ENCODE measurements at places on chromosomes 6 and 20. TPM values are rescaled to one million over a fixed set of nuclear protein-coding genes. Genes with fewer than 3 reads are reported as not detected.

Gene CYP39A1
- 1.6 TPM for total RNA-seq

GRCh38 chr6:38976051-38976450, 72.5 kb upstream of the GLP1R start:
- H3K4me1 ChIP-seq = no peaks in the 10 kb centered on the region
- no peak overlapping the region for H3K27ac ChIP-seq
- H3K27me3 ChIP-seq = peaks cover 51% of the 10 kb centered on the region
- H3K4me3 ChIP-seq = no peak overlapping the region
- DNase-seq = no peak

GRCh38 chr6:138292482-138292881, 74.2 kb upstream of the PBOV1 start:
- no peaks in the 10 kb centered on the region for H3K36me3 ChIP-seq
- no peak overlapping the region for H3K4me3 ChIP-seq
- DNase-seq = no peak
- H3K4me1 ChIP-seq = no peaks in the 10 kb centered on the region

- H3K27ac ChIP-seq = no peak overlapping the region
- no peaks in the 10 kb centered on the region for H3K36me3 ChIP-seq
- no peak for DNase-seq
- peaks cover 1% of the 10 kb centered on the region for H3K4me1 ChIP-seq
- H3K4me3 ChIP-seq = no peak overlapping the region
- H3K27me3 ChIP-seq = no peaks in the 10 kb centered on the region
Observed at GRCh38 chr6:140276133-140276532, 901.7 kb upstream of the CITED2 start.

Gene KIAA1755
- 3.8 TPM for total RNA-seq

Gene SLC17A1
- not detected for total RNA-seq

- H3K4me3 ChIP-seq = no peak overlapping the region
- no peaks in the 10 kb centered on the region for H3K27me3 ChIP-seq
- no peaks in the 10 kb centered on the region for H3K4me1 ChIP-seq
Observed at GRCh38 chr6:74927299-74927698, 278.6 kb downstream of the COL12A1 start.

GRCh38 chr6:84920021-84920420, 155.6 kb upstream of the TBX18 start:
- H3K4me3 ChIP-seq = no peak overlapping the region
- DNase-seq = no peak
- no peak overlapping the region for H3K27ac ChIP-seq

DNA sequence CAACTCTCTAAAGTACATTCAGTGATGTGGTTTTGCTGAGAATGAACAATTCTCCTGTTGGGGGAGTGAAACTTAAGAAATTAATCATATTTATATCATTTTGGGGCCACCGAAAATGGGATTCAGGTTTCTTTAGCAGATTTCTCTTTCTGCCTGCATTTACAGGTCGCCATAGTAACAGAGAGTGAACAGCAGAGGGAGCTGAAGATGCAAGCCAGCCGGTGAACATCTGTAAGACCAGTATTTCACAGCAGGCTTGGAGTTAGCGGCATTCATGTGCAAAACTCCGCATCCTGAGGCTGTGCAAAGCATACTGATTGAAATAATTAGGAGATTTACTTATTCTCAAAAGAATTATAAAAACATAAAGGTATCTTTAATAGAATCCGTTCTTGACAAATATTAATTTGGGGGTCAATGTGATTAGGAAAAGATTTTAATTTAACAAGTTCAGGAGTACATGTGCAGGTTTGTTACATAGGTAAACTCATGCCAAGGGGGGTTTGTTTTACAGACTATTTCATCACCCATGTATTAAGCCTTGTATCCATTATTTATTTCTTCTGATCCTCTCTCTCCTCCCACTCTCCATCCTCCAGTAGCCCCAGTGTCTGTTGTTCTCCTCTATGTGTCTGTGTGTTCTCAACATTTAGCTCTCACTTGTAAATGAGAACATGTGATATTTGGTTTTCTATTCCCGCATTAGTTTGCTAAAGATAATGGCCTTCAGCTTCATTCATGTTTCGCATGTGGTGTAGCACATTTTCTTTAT, 17.8 kb upstream of the HSF2 start:
- peak; percentile 49 for DNase-seq
- no peak overlapping the region for H3K27ac ChIP-seq
- H3K4me3 ChIP-seq = no peak overlapping the region
- H3K27me3 ChIP-seq = no peaks in the 10 kb centered on the region
- no peaks in the 10 kb centered on the region for H3K36me3 ChIP-seq

- H3K4me1 ChIP-seq = no peaks in the 10 kb centered on the region
- no peak for DNase-seq
- peaks cover 4% of the 10 kb centered on the region for H3K27me3 ChIP-seq
- no peaks in the 10 kb centered on the region for H3K36me3 ChIP-seq
Observed at GRCh38 chr20:61932199-61932592, 133.5 kb downstream of the TAF4 start.

Gene CRYBG1
- 64.3 TPM for total RNA-seq

- H3K4me1 ChIP-seq = no peaks in the 10 kb centered on the region
- H3K4me3 ChIP-seq = no peak overlapping the region
- no peaks in the 10 kb centered on the region for H3K36me3 ChIP-seq
- H3K27me3 ChIP-seq = no peaks in the 10 kb centered on the region
Observed at GRCh38 chr6:13285705-13286104, 42.6 kb downstream of the TBC1D7 start.

DNA sequence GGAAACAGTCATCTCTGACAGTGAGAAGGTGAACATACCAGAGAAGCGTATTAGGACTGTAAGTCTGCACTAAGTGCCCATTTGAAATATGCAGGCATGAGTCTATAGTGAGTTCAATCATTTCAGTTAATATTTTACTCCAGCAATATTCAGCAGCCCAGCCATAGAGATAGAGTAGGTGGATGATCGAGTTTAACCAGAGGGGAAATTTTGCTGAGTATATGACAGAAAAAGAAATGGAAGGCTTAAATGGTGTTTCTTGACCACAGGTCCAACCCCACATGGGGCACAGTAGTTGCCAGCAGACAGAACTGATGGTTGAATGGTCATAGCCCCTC, 39.8 kb downstream of the KIF6 start:
- H3K4me1 ChIP-seq = no peaks in the 10 kb centered on the region
- H3K4me3 ChIP-seq = no peak overlapping the region
- H3K27ac ChIP-seq = no peak overlapping the region
- H3K36me3 ChIP-seq = no peaks in the 10 kb centered on the region
- H3K27me3 ChIP-seq = no peaks in the 10 kb centered on the region

DNA sequence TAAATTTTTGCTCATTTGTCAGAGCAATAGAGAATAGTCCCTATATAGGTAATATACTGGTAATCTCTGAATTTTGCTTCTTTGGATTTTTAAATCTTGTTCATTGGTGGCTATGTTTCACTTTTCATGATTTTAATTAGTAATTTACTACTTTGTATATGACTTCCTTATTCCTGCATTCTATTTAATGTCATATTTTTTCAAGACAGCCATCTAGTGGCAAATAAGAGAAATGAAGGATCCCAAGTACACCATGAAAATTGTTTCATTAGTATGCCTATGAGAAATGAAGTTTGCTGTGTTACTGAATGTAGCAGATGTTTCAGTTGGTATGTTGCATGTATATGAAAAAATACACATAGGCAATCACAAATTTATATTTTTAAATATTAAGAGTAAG, 82.4 kb downstream of the ZNF292 start:
- no peak overlapping the region for H3K4me3 ChIP-seq
- H3K27ac ChIP-seq = no peak overlapping the region
- H3K4me1 ChIP-seq = no peaks in the 10 kb centered on the region
- DNase-seq = no peak

DNA sequence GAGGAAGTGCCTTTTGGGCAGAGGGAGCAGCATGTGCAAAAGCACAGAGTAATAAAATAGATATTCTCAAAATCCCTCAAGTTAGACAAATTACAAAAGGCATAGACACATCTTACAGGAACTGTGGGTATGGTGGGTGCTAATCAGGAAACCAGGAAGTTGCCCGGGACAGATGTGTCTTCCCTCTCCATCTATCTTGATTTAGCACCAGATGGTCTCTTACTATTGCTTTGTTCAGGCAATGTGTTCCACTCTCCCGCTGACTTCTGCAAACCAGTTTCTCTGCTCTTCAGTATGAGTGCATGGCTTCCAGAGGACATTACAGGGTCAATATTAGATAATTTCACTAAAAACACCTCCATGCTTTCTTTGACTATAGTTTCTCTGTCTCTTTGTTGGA, 13.2 kb downstream of the CITED2 start:
- H3K27ac ChIP-seq = no peak overlapping the region
- H3K4me3 ChIP-seq = no peak overlapping the region
- no peaks in the 10 kb centered on the region for H3K4me1 ChIP-seq
- no peak for DNase-seq
- no peaks in the 10 kb centered on the region for H3K36me3 ChIP-seq

DNA sequence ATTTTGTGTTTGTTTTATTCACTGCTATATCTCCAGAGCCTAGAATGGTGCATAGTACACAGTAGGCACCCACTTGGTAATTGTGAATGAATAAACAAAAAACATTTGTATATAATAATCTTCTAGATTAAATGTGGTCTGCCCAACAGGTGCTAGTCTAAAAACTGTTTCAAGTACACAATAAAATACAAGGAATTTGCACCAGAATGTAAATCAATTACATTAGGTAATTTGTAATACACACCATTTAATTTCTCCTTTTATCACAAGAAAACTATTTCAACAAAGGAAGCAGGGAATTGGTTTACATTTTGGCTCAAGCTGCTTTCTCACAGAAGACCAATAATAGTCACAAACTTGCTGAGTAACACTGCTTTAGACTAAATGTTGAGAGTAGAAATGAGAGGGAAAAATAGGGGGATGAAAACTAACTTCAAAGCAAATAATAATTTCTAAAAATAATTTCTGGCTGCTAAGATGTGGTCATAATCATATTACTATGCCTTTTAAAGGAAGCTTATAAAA, 22.1 kb downstream of the RUNX2 start:
- no peaks in the 10 kb centered on the region for H3K4me1 ChIP-seq
- H3K4me3 ChIP-seq = no peak overlapping the region
- H3K27ac ChIP-seq = no peak overlapping the region
- H3K36me3 ChIP-seq = no peaks in the 10 kb centered on the region
- H3K27me3 ChIP-seq = no peaks in the 10 kb centered on the region
- no peak for DNase-seq

All from transverse colon (tissue), 4 donors.